GM23248 (cell line): ENCODE measurements at places on chromosomes 5 and 9.

- peak overlapping the region; percentile 99 for H3K27ac ChIP-seq
- H3K4me3 ChIP-seq = no peak overlapping the region
- no peaks in the 10 kb centered on the region for H3K36me3 ChIP-seq
- H3K4me1 ChIP-seq = peaks cover 35% of the 10 kb centered on the region
- DNase-seq = no peak
These were observed 9.2 kb upstream of the CXXC5 start for GRCh38 chr5:139638736-139639618.

- DNase-seq = no peak
- no peaks in the 10 kb centered on the region for H3K4me1 ChIP-seq
- no peak overlapping the region for H3K27ac ChIP-seq
- H3K36me3 ChIP-seq = no peaks in the 10 kb centered on the region
- peaks cover 16% of the 10 kb centered on the region; the same call in 1 of the 2 replicates for H3K27me3 ChIP-seq
These were observed 106.8 kb upstream of the FBXL7 start for GRCh38 chr5:15393146-15393545.

DNA sequence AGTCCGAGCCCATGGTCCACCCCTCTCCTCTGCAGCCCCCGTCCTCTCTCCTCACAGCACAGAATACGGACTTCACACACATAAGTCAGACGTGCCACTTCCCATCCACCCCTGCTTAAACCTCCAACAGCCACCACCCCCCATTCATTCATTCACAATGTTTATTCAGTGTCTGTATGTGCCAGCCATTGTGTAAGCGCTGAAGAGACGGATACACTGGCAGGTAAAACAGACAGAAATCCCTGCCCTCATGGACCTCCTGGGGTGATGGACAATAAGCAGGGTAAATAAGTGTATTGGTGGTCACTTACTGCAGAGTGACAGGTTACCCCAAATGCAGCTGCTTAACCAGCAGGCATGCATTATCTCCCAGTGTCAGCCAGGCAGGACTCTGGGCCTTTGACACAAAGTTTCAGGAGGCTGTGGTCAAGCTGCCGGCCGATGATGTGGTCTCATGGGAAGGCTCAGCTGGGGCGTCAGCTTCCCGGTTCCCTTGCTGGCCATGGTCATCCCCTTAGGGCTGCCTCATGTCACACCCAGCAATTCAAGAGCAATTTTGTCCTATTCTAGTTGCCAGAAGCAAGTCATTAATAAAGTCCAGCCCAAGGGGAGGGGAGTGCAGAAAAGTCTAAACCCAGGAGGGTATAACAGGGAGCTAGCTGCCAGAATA, 1.8 kb upstream of the PAXX start:
- peaks cover 11% of the 10 kb centered on the region; the same call in 1 of the 2 replicates for H3K27me3 ChIP-seq
- H3K27ac ChIP-seq = no peak overlapping the region

DNA sequence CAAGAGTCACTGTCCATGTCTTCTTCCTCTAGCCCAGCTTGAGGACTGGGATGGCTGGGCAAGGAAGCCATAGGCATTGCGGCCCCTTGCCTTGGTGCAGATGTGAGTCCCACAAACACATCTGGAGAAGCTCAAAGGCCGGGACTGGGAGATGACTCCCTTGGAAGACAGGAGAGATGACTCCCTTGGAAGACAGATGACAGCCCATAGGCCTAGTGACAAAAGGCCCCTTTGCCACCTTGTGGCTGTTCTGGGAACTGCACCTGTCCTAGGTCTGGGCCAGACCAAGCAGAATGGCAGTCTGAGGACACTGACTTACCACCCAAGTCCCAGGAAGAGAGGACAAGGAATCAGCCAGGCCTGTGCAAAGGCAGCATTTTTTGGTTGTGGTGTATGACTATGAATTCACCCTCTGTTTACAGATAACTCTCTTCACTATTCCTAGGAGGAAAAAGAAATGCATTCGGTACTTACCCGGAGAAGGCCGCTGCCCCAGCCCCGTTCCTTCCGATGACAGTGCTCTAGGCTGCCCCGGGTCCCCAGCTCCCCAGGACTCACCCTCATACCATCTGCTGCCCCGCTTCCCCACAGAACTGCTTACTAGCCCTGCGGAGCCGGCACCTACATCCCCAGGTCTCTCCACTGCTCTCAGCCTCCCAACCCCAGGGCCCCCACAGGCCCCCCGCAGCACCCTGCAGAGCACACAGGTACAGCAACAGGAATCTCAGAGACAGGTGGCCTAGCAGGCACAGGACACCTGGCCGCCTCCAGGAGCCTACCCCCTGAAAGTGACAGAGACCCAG, 30.8 kb downstream of the SKP1 start:
- H3K4me1 ChIP-seq = peaks cover 6% of the 10 kb centered on the region; the same call in 1 of the 2 replicates
- H3K4me3 ChIP-seq = no peak overlapping the region
- no peaks in the 10 kb centered on the region for H3K27me3 ChIP-seq
- peak overlapping the region; percentile 17; the same call in 1 of the 2 replicates for H3K27ac ChIP-seq
- H3K36me3 ChIP-seq = peaks cover 19% of the 10 kb centered on the region
- DNase-seq = peak; percentile 75

- H3K36me3 ChIP-seq = no peaks in the 10 kb centered on the region
- peak within 1 kb of the TSS; percentile 76 for H3K27ac ChIP-seq
- H3K4me1 ChIP-seq = peaks cover 20% of the 10 kb centered on the region
- H3K4me3 ChIP-seq = peak within 1 kb of the TSS; percentile 86
These were observed at the start of gene CARD19 for GRCh38 chr9:93096131-93096802. CARD19 (plus strand) TSS chr9:93096217; CDS start chr9:93096346, 129 bp downstream.

DNA sequence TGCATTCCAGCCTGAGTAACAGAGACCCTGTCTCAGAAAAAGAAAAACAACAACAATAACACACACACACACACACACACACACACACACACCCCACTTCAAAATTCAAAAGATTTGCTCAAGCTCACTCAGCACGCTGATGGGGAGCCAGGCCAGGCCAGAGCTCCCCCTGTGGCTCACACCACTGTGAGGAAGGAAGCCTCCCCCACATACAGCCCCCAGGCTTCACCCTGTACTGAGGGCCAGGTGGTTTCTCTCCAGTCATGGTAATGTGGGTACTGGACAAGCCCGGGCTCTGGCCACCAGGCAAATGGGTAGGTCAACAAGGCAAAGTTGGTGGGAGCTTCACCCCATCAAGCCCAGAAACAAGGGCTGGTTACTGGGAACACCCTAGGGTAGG, 19.0 kb downstream of the ATOX1 start:
- peak overlapping the region; percentile 64; the same call in 1 of the 2 replicates for H3K4me3 ChIP-seq
- H3K27me3 ChIP-seq = no peaks in the 10 kb centered on the region

DNA sequence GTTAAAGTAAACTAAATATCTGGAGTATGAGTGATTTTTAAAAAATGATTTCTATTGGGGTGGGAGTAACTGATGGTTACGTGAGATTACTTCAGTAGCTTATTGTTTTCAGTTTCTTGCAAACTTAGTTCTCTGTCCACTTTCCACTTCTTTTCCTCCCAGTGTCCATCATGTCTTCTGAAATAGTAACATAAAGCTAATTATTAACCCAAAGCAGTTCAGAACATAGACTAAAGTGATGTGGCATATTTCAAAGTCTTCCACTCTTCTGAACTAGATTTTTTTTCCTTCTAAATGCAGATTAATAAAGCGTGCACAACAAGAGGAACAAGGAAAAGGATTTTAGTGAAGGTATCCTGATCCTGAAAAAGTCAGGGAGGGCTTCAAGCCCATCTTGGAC, 114.1 kb downstream of the MAN2A1 start:
- 0 out of 2 replicates have a peak, but pooled peaks cover 4% of the 10 kb centered on the region for H3K36me3 ChIP-seq
- no peak for DNase-seq
- H3K4me3 ChIP-seq = no peak overlapping the region
- no peak overlapping the region for H3K27ac ChIP-seq
- H3K4me1 ChIP-seq = no peaks in the 10 kb centered on the region

- no peaks in the 10 kb centered on the region for H3K36me3 ChIP-seq
- H3K27ac ChIP-seq = no peak overlapping the region
- H3K4me3 ChIP-seq = no peak overlapping the region
- peaks cover 3% of the 10 kb centered on the region for H3K4me1 ChIP-seq
These were observed 136.5 kb downstream of the CCDC192 start for GRCh38 chr5:127839496-127840197.

DNA sequence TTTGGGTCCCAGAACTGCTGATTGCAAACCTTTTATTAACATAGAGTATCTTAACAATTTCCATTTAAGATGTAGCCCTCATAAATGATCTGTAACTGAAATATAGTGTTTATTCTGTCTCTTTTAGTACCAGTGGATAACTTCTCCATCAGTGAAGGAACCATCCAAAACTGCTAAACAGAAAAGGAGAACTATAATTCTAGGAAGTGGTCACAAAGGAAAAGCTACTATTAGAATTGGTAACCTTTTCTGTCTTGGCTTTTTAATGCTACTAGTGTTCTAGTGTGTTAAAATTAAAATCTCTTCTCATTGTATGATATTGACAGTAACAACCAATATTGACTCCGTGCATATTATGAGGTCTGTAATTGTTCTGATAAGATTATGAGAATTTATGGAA, 12.8 kb downstream of the CEP78 start:
- no peak for DNase-seq
- H3K36me3 ChIP-seq = 0 out of 2 replicates have a peak, but pooled peaks cover 8% of the 10 kb centered on the region
- H3K4me3 ChIP-seq = no peak overlapping the region
- H3K27me3 ChIP-seq = no peaks in the 10 kb centered on the region

DNA sequence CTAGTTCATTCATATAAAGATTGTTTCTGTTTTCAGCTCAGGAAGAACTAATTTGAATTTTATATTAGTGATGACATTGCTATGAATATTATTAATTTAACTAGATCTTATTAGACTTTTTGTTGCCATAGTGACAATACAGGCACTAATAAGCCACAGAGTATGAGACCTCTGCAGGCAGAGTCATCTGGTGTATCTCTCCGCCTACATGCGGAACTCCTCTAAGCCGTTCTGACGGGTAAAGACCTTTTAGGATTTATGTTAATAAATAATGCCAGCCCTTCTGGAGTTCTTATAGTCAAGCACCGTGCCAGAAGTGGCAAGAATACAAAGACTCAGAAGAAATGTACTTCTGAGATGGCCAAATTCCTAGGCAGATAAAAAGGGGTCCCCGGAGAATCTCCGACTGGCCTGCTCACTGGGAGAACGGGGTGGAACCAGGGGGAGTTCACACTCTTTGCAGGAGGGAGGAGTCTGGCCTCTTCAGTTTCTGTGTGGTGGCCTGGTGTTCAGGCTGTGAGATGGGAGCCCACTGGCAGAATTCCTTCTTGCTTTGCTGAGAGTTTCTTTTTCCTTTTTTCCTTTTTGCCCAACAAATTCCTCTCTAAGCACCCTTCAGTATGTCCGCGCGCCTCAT, 85.1 kb upstream of the IL12B start:
- H3K27me3 ChIP-seq = no peaks in the 10 kb centered on the region
- peak; percentile 56 for DNase-seq
- H3K4me3 ChIP-seq = peak overlapping the region; percentile 67
- no peak overlapping the region for H3K27ac ChIP-seq
- H3K36me3 ChIP-seq = no peaks in the 10 kb centered on the region

DNA sequence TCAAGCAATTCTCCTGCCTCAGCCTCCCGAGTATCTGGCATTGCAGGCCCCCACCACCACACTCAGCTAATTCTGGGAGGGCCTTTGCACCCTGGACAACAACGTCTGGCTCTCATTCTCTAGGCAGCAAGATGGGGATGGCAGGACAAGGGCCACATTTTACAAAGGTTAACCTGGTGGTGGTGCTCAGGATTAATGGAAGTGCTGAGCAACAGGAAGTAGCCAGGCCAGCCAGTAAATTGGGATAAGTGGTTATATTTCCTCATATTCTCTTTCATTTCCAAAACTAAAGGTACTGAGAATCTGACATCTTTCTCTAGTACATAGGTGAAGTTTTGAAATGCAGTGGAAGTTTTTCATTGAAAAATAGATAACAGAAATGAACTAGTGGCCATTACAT, 24.7 kb upstream of the ASPN start:
- no peaks in the 10 kb centered on the region for H3K27me3 ChIP-seq
- DNase-seq = peak; percentile 35
- H3K27ac ChIP-seq = peak overlapping the region; percentile 98
- no peaks in the 10 kb centered on the region for H3K36me3 ChIP-seq
- H3K4me3 ChIP-seq = no peak overlapping the region

DNA sequence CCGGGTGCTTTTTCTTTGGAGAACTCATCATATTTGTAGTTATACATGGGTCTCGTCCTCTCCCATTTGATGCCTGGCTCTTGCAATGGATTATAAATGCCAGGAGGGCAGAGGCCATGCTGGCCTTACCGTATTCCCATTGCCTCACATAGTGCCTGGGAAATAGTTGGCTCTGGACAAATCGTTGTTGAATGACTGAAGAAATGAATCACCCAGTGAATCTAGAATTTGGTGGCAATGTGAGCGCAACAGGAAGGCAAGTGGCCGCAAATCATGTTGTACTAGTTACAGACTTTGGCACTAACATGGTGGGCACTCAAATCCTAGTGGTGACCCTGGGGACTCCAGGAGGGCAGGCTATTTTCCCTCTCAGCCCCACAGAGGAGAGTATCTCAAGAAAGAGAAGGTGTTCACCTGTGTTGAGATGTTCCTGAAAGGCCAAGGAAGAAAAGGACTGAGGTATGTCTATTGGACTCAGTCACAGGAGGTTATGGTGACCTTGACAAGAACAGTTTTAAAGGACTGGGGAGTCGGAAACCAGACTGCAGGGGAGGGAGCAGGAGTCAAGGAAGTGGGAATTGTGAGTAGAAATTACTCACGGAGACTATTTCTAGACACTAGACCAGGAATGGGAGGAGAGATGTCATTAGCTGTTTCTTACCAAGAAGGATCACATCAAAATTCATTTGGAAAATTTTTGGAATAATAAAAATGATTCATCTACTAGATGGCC, 61.7 kb upstream of the COL15A1 start:
- no peaks in the 10 kb centered on the region for H3K36me3 ChIP-seq
- H3K27me3 ChIP-seq = no peaks in the 10 kb centered on the region
- H3K27ac ChIP-seq = peak overlapping the region; percentile 78

GRCh38 chr9:127570533-127571111, 41.5 kb upstream of the STXBP1 start:
- H3K27me3 ChIP-seq = no peaks in the 10 kb centered on the region
- no peak overlapping the region for H3K4me3 ChIP-seq
- H3K4me1 ChIP-seq = peaks cover 49% of the 10 kb centered on the region
- H3K36me3 ChIP-seq = peaks cover 3% of the 10 kb centered on the region; the same call in 1 of the 2 replicates
- no peak for DNase-seq

GRCh38 chr9:121217609-121218292, 16.1 kb upstream of the RAB14 start:
- H3K4me1 ChIP-seq = peaks cover 6% of the 10 kb centered on the region
- H3K36me3 ChIP-seq = no peaks in the 10 kb centered on the region
- no peak overlapping the region for H3K27ac ChIP-seq
- H3K27me3 ChIP-seq = no peaks in the 10 kb centered on the region
- H3K4me3 ChIP-seq = no peak overlapping the region

- no peak for DNase-seq
- H3K27ac ChIP-seq = no peak overlapping the region
- no peaks in the 10 kb centered on the region; the same call in 1 of the 2 replicates for H3K27me3 ChIP-seq
- no peak overlapping the region for H3K4me3 ChIP-seq
These were observed 7.2 kb downstream of the NRG2 start for GRCh38 chr5:140035881-140036280.

GRCh38 chr5:59418808-59419207, 474.7 kb downstream of the PDE4D start:
- no peak overlapping the region for H3K27ac ChIP-seq
- DNase-seq = no peak
- H3K36me3 ChIP-seq = no peaks in the 10 kb centered on the region
- H3K4me3 ChIP-seq = no peak overlapping the region
- H3K4me1 ChIP-seq = 0 out of 2 replicates have a peak, but pooled peaks cover 5% of the 10 kb centered on the region
- H3K27me3 ChIP-seq = peaks cover 3% of the 10 kb centered on the region; the same call in 1 of the 2 replicates
